Activated CD4-positive, alpha-beta T cell treated with anti-CD3 and anti-CD28 coated beads, Interleukin-2, amount 10 ng/mL, durations not matched to agents 7 days and 5 days (primary cell): ENCODE measurements at places on chromosomes 13 and 19. TPM values are rescaled to one million over a fixed set of nuclear protein-coding genes. Genes with fewer than 3 reads are reported as not detected.

GRCh38 chr13:45367358-45367757, 26.4 kb upstream of the TPT1 start:
- peak; percentile 95 for DNase-seq

GRCh38 chr19:2701361-2702169, 929 bp downstream of the GNG7 start:
- no peak for DNase-seq

DNA sequence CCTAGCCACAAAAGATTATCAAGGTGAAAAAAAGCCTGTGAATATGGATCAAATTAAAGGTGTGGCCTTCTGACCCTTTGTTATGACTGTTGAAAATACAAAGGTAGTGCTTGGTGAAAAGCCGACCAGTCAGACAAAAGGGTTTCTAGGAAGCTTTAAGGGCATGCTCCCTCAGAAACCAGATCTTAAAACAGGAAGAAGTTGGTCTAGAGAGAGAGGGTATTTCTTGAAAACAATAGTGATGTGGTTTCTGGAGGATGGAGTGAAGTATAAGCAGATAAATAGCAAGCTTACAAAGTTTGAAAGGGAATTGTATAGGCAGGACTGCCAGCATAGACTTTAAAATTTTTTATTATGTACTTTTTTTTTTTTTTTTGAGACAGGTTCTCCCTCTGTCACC, 5.0 kb upstream of the EID2 start:
- no peak for DNase-seq

DNA sequence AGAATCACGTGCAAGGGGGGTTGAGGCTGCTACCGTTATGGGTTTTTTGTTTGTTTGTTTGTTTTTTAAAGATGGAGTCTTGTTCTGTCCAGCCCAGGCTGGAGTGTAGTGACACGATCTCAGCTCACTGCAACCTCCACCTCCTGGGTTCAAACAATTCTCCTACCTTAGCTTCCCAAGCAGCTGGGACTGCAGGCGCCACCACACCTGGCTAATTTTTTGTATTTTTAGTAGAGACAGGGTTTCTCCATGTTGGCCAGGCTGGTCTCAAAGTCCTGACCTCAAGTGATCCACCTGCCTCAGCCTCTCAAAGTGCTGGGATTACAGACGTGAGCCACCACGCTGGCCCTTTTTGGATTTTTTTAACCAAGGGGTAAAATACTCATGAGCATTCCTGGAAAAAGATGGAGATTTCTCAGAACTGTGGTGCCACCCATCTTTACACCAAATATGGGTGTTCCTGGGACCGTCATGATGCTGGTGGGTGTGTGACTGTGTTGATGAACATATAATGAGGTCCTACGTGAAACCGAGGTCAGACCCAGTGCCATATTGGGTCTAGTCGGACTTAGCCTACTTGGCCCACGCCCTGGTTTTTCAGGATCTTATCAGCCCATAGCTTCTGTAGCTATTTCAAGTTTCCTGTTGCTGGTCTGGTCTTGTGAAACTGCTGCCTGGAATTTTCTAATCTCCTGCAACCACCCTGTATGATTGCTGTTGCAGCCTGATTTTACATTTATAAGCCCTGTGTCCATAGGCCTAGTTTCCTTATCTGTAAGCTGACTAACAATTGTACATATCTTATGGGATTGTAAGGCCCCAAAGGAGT, 6.2 kb downstream of the PPP1R15A start:
- DNase-seq, result peak; percentile 37

GRCh38 chr19:42131149-42132029, 857 bp downstream of the POU2F2 start:
- DNase-seq, result no peak

- DNase-seq, result peak; percentile 51
Measured at GRCh38 chr13:71290963-71291841, 575.8 kb downstream of the DACH1 start.

GRCh38 chr13:32001154-32001768, 30.3 kb upstream of the FRY start:
- peak; percentile 24 for DNase-seq

DNA sequence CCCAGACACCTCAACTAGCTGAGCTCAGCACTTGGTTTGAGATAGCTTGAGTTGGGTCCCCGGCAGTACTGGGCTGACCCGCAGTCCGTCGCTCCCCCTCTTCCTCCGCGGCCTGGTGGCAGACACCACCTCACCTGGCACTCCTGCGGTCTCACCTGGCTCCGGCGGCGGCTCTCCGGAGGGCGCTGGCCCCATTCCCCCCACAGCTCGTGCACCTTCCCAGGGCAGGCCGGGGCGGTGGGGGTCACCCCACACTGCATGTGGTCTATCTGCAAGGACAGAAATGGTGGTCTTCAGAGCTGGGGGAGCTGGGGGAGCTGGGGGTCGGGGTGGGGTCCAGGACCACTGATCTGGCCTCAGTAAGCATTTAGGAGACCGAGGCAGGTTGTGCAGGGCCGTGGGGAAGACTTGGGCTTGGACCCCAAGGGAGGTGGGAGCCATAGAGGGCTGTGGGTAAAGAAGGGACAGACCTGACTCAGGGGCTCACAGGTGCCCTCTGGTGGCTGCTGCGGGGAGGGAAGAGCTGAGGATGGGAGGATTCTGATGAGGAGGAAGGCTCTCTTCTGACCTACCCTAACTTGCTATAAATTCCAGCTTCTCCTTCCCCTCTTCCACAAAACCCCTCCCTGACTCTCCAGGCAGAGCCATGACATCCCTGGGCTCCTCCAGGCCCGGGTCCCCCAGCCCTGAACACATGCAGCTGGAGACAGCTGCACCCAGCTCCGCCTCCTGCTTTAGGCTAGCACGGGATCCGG, 6.7 kb upstream of the PLIN4 start:
- DNase-seq, result peak; percentile 75

DNA sequence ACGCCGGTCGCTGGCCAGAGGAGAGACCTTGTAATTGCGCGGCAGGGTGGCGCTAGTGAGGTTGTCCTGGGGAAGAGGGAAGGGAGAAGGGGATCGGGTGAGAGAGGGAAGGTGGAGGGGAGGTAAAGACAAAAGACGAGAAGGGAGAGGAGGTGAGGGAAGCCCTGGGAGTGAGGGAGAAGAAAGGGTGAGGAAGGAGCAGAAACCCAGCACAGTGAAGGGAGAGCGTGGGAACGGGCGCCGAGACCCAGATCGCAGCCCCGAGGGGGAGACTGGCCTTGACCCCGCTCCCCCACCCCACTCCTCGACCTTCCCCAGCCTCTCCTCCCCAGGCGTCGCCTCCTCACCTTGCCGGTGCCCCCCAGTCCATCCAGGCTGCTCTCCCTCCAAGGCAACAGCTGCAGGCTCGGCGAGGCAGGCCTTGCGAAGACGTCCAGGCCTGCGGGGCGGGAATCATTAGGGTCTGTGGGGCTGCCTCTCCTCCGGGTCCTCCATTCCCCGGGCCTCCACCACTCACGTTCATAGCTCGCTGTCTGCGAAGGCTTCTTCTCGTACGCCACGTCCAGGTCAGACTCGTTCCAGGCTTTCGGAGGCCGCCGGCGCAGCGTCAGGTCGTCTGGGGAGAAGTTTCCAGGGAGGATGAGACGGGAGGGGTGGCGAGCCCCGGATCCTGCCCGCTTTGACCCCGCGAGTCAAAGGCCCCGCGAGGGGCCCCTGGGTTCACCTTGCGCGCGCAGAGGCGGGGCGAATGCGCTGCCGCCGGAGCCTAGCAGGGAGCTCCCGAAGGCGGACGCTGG, 8.8 kb downstream of the PPP1R13L start:
- no peak for DNase-seq

DNA sequence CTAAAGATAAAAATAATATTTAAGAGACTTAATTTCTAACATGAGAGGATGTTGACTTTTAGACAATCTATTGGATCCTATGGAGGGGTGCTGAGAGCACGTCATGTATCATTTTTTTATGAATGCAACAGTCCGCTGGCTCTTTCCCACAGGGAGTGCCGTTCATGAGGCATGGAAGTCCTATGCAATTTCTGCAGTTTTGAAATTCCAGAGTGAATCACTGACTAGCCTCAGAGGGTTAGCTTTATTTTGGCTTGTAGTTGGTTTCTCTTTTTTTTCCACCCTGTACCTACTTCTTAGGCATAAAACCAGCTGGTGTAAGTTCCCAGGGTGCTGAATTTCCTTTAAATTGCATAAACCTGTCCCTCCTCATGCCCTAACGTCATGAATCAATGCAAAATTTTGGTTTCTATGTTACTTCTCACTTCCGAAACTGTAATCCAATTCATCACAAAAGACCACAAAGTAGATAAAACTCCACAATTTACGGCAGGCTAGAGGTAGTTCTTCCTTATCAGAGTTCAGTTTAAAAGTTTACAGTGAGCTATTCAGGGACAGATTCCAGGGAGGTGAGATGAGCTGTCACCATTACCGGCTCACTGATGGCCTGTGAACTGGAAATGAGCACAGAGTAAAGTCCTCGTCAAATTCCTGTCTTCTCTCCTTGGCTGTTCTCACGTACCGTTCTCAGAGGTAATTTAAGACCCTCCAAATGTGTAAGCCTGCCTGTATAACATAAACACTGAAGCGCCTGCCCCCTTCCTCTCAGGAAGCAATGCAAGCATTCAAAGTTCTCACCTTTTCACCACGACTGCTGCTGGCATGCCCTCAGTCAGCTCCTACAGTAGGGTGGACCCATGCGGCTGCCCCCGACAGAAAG, 216.6 kb upstream of the SLC10A2 start:
- no peak for DNase-seq

DNA sequence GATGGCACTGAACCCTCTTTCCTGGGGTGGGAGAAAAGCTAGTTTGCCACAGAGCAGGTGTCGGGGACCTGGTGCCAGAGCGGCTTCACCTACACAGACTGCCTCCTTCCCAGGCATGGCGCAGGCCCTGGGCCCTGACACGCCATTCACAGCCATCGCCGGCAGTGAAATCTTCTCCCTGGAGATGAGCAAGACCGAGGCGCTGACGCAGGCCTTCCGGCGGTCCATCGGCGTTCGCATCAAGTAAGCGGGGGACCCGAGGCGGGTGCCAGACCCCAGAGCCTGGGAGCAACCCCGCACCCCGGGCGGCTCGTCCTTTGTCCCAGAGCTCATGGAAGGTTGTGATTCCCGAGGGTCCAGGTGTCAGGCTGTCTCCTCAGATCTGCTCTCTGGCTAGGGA, 10.0 kb downstream of the LHB start:
- no peak for DNase-seq

- DNase-seq, result no peak
Measured at GRCh38 chr13:33489563-33489962, 204.0 kb upstream of the STARD13 start.

DNA sequence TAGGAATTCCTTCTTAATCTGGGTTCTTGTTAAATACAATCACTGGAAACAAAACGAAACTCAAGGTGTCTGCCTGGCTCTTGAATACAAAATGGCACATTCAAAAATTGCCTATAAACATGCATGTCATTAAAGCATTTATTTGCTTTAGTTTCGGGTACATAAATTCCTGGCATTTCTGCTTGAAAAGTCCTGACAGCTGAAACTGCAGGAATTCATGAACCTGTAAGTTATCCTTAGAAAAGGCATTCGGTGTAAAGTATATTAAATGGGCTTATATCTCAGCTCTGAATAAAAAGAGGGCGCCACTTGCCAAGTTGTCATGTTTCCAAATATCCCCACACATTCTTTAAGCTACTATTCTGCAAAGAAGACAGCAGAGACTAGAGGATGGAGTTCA, 32.9 kb downstream of the RXFP2 start:
- no peak for DNase-seq

- no peak for DNase-seq
Measured at GRCh38 chr13:31538067-31539042, 201.0 kb upstream of the RXFP2 start.

DNA sequence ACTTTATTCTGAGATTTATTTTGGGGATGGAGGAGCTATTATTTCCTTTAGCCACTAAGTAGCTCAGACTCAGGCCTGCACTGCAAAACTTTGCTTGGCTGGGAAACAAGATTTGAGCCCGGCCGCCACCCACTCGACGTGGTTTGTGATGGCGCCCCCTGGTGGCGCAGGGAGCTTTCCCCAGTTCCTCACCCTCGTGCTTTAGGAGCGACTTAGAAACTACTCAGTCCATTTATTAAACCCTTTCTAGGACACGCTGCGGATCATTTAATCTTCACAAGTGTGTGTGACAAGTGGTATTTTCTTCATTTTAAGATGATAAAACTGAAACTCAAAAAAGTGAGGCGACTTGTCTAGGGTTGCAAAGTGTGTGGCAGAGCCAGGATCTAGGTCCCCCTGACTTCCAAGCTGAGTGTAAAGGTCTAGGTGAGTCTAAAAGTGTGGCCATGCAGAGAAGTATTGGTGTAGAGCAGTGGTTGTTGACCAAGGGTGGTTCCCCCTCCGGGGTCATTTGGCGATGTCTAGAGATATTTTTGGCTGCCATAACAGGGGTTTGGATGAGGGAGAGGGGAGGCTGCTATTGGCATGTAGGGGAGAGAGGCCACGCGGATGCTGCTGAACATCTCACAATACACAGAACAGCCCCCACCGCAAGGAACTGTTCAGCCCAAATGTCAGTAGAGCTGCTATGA, 2.2 kb downstream of the CXCL17 start:
- peak; percentile 83 for DNase-seq

- DNase-seq, result peak; percentile 9
Measured at GRCh38 chr19:44003461-44004009, 778 bp downstream of the ZNF230 start.

- no peak for DNase-seq
Measured at GRCh38 chr13:102702965-102703725, 8.3 kb upstream of the METTL21C start.

- DNase-seq, result peak; percentile 89
Measured at GRCh38 chr13:42039946-42040729, 8.3 kb upstream of the DGKH start.

MOB3A gene
- 239 TPM for total RNA-seq

TJP3 gene
- total RNA-seq, result 3.5 TPM

HSH2D gene
- 76.9 TPM for total RNA-seq

MAP2K2 gene
- 202 TPM for total RNA-seq

TDRD12 gene
- total RNA-seq, result 0.52 TPM

TTYH1 gene
- 0.72 TPM for total RNA-seq

NEK5 gene
- total RNA-seq, result not detected
